ENCODE measurements at places on chromosomes 1 and 21.

DNA sequence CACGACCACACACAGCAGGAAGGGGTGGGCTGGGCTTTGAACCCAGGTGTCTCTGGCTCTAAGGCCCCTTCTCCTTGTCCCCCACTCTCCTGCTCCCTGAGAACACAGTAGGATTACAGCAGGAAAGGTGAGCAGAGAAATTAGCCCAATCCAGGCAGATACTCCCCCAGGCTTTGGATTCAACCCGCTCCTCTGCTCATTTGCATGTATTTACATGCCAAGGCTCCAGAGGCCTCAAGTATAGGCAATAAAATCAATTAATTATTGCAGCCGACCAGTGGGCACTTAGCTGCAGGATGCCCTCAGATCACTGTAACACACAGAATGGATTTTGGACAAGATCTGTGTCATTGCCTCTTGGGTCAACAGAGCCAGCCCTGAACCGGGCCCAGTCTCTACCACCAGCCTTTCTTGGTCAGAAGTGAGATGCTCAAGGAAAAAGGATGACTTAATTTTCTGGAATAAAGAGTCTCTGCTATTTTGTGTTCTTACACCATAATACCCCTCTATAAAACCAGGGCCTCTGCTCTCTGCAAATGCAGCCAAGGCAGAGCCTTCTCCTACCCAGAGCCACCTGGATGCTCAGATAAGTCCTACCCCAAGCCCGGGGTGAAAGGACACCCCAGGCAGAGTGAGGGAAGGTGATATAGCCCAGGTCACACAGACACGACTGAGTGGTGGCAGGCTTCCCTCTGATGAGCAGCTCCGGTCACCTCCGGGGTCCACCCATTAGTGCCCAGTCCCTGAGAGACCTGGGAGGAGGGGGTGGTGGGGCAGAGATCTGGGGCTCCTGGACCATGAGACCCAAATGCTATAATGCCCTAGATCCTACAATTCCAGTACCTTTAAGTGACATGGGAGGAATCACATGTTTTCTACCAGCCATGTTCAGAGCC is 28.9 kb downstream of the MATN1 start:
- DNase-seq: no peak

GRCh38 chr1:114439369-114439768 is 71.6 kb downstream of the TRIM33 start:
- no peak for DNase-seq

DNA sequence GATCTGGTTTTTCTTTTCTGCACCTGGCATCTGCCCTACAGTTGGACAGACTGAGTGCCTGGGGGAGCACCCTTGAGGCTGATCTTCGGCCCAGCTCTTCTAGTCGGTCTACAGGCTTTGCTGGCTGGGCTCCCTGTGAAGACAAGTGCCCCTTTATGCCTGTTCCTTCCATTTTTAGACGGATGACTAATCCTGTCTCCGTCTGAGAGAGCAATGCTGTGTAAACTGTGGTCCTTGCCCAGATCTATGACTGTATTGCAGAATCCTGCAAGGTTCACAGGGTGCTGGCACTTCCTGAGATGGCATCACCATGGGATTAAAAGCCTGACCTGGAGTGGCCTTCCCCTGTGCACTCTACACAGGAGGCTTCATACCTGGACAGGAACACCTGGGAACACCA is 47.6 kb upstream of the SAMD13 start:
- no peak for DNase-seq

DNA sequence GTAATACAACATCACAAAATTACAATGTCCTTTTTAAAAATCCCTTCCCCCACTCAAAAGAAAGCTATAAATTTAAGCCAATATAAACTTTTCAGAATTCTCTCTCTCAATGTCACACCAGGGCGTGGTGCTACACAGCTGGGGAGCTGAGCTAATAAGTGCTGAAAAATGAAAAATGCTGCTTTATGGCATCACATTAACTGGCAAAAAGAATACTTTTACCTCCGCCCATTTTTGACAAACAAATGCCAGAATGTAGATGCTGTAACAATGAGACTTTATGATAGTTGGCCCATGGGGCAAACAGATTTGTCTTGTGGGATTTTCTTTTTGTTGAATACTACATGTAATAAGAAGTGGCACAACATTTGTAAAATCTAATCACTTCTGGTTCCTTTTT is 12.7 kb upstream of the LYPLAL1 start:
- no peak for DNase-seq

DNA sequence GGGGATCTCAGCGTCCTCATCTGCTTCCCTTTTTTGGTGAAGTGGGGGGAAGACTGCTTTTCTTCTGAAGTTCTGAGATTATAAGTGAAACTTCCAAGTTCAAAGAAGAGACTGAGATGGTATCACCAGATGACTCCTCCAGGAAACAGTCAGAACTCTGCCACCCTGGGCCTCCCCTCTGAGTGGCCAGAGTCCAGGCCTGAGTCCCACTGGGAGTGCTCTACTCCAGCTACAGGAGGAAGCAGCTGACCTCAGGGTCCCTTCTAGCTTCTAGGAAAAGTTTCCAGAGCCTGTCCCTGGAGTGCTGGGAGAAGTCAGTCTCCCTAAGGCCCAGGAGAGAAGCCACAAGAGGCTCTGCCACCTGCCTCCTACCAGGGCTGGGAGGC is 104.7 kb downstream of the CASZ1 start:
- no peak for DNase-seq

GRCh38 chr1:213060836-213061235 is 9.8 kb downstream of the RPS6KC1 start:
- no peak for DNase-seq

GRCh38 chr21:28781602-28782276 is 210.9 kb downstream of the LTN1 start:
- no peak for DNase-seq

- DNase-seq: no peak
These were observed 111.3 kb downstream of the PLPPR5 start for GRCh38 chr1:98893371-98893770.
